NCI-H1694 (cell line): ENCODE measurements at places on chromosomes 3 and 15.

DNA sequence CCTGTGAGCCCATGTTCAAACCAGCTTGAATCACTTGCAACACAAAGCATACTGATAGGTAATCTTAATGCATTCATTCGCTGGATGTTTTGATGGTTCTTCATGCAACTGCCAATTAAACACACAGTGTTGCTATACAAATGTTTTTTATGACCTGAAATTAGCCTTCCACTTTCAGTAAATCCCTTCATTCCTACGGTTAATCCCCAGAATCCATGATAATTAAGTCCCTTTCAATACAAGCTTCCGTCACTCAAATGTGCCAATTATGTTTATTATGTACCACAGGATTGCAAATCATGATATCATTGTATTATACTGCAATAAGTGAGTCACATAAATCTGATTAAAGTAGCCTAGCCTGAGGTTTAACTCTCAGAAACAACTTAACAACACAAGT is 14.5 kb upstream of the LYZL4 start:
- no peak for DNase-seq

GRCh38 chr15:38069511-38070011 is 135.1 kb downstream of the TMCO5A start:
- DNase-seq, result peak; percentile 30

DNA sequence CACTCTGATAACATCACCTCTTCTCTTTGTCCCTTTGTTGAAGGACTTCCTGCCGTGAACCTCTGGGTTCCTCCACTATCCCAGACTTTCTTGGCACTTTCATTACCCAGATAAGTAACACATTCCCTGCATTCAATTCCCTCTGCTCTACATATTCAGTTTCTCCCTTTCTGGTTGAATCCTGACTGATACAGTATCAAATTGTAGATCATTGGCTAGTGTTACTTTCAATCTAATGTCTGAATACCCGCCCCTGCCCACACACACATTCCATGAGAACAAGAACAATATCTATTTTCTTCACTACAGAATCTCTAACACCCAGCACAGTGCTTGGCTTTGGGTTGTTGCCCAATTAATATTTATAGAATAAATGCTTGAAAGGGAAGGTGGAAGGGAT is 163.5 kb downstream of the ABHD5 start:
- DNase-seq, result no peak

GRCh38 chr15:90101130-90101968 is 919 bp downstream of the IDH2 start:
- no peak for DNase-seq

DNA sequence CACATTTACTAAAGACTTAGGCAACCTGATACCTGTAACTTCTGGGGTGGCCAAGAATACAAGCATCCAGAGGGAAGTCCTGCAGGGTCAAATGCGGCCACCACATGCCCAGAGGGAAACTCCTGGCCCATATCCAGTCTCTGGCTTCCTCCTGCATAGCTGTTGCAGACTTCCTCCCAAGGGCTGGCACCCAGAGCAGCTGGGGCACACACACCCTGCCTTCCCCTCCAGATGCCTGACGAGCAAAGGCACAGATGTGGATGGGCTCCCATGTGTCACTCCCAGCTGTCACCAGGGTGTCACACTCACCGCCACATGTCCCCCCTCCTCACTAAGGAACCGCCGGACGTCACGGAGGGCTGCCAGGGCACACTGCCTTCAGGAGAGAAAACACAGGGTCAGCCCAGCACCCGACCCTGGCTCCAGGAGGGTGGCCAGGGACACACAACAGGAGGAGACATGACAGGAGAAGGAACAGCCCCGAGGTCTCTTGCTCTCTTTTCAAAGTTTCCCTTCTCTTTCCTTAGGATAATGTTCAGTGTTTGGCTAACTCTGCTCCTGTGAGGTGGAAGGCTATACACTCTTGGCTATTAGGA is 13.2 kb downstream of the PFKFB4 start:
- DNase-seq, result peak; percentile 8

DNA sequence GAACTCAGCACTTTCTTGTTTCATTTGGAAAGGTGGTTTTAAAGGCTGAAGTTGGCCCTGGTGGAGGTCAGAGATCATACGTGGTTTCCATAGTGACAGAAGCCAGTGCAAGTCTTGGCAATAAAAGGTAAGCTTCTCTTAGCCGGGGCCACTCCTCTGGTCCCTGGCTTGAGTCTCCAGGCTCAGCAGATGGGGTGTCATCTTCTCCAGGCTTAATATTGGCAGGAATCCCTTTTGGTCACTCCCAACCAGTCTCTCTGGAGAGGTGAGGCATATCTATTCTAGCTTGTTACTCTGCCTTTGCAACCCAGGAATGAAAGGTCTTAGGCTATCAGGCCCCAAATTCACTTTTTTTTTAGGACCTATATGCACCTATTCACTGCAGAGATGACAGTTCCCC is 4.8 kb downstream of the CYP19A1 start:
- no peak for DNase-seq

DNA sequence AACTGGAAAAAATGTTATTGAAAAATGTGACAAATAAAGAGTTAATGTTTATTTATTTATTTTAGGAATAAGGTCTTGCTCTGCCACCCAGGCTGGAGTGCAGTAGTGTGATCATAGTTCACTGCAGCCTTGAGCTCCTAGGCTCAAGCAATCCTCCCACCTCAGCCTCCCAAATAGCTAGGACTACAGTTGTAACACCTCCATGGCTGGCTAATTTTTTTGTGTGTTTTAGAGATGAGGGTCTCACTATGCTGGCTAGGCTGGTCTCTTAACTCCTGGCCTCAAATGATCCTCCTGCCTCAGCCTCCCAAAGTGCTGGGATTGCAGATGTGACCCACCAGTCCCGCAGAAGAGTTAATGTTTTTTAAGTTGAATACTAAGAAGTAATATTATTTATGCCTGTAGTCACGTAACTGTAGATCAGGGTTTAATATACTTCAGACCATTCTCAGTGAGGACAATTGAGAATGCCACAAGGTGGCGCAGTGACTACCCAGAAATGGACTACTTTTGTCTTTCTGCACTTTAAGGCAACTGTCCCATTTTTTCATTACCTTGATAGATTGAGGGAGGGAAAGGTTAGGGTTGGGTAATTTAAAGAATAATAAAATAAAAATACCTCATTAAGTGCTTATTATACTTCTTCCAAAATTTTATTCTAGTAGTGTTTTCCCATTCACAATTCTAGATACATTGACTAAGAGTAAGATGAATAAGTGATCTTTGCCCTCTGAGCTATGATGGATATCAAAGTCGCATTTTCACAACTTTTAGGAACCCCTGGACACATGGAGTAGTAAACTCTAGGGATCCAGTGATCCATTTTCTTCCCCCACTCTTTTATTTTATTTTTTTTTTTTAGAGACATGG is 6.0 kb downstream of the MUC13 start:
- DNase-seq, result peak; percentile 84

- no peak for DNase-seq
Observed at GRCh38 chr15:51904931-51905330, 66.6 kb downstream of the LEO1 start.

GRCh38 chr15:41992151-41992802 is 19.9 kb upstream of the EHD4 start:
- DNase-seq, result no peak

GRCh38 chr3:170999737-171000242 is 26.7 kb downstream of the SLC2A2 start:
- DNase-seq, result no peak

- peak; percentile 69 for DNase-seq
Observed at GRCh38 chr15:91075739-91076138, 24.3 kb upstream of the SV2B start.

- no peak for DNase-seq
Observed at GRCh38 chr15:81054236-81054635, 53.5 kb downstream of the TLNRD1 start.

DNA sequence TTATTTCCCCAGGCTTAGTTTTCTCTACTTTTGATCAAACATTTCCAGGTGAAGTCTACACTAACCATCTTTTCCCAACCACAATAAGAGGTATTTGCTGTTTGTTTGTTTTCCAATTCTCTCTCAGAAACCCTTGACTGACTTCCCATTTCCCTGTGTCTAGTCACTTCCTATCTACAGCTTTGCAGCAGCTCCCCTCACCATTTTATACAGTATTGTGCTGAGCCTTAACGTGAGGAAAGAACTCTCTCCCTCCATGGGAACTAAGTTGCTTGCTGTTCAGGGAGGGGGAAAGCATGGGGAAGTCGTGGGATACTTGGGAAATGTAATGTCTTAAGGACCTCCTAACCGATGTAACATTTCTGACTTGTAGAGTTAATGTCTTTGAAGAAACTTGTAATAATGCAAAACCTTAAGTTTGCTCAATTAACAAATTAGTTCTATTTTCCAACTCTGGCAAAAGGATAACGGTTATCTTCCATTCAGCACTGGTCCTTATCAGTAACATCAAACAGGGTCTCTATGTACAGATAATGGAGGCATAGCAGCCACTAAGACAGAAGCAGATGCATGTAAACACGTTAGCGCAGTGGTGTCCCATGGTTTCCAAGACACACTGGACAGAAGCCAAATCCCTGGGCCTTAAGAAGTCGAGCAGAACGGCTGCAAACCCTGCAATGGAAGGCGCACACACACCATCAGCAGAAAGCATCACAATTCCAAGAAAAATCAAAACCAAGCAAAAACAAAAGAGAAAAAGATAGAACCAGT is 39.7 kb downstream of the NPTN start:
- DNase-seq, result no peak

DNA sequence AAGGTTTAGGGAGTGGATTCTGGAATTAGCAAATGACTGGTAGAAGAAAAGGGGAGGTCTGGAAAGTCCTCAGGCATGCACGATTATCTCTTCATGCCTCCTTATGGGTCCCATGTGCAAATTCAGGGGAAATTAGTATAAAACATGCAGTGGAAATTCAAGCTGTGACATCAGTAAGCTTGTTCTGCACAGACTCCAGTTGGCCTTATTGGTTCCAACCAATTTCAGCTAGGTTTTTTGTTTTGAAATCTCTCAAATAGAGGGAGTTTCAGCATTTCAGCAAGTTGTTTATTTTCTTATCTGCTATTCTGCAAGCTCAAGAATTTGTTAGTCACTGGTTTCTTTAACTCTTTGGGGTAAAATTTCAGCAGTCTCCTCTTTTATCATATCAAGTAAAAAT is 774 bp upstream of the TMCO5A start:
- DNase-seq, result no peak

- DNase-seq, result no peak
Observed at GRCh38 chr3:39149059-39149455, 4.3 kb downstream of the CSRNP1 start.

GRCh38 chr15:60850903-60851302 is 372.0 kb upstream of the ICE2 start:
- DNase-seq, result no peak

DNA sequence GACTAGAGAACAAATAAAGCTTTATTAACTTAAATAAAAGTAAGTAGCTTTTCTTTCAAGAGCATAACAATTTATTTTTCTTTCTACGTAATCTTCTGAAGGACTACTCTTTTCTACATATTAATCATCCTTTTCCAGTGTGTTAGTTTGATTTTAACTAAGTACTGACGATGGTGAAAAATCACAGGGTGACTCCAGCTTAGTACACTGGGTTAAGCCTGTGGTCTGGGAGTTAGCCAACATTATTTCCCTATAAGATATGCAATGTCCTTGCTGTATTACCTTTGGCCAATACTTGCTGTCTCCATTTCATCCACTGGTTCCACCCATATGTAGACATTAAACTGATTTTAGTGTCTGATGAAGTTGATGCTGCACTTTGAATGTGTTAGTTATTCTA is 508.6 kb upstream of the SUCLG2 start:
- no peak for DNase-seq

DNA sequence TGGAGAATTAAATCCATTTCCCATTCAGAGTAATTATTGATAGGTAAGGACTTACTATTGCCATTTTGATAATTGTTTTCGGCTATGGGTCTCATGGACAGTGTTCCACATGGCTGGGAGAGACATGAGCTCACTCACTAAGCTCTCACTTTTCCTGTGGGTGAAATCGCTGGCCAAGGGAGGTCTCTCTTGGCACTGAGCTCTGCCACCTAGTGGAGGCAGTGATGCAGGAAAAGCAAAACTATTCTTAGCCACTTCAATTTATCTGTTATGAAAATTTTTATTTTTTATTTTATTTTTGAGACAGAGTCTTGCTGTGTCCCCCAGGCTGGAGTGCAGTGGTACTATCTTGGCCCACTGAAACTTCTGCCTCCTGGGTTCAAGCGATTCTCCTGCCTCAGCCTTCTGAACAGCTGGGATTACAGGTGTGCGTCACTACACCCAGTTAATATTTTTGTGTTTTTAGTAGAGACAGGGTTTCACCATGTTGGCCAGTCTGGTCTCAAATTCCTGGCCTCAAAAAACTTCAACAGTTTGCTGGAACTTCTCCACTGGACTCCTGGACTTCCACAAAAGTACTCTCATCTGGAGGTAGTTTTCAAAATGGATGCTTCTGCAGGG is 4.7 kb upstream of the RNF13 start:
- DNase-seq, result peak; percentile 65

DNA sequence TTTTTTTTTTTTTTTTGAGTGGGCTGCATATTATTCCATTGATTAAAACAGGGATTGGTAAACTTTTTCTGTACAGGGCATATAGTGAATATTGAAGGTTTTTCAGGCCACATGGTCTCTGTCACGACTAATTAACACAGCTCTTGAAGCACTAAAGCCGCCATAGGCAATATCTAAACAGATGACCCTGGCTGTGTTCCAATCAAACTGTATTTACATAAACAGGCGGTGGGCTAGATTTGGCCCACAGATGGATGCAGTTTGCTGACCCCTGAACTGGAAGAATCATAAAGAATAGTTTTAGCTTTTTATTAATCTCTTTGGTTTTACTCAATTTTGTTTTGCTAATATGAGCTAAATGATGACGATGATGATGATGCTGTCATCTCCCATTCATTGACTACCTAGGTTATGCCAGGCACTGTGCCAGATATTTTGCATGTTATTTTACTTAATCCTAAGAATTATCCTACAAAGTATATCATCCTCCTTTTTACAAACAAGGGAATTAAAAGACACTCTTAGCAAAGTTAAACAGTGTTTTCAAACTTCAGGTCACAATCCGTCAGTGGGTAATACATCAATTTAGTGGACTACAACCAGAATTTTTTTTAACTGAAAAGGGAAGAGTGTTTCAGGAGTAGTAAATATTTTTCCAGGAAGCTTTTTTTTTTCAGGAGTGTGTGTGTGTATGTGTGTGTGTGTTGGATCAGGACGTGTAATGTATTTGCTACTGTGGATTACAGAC is 54.3 kb downstream of the LMCD1 start:
- no peak for DNase-seq

- no peak for DNase-seq
Observed at GRCh38 chr3:81782585-81782984, 21.1 kb upstream of the GBE1 start.

- no peak for DNase-seq
Observed at GRCh38 chr15:74752531-74752930, 3.9 kb downstream of the CYP1A2 start.

- no peak for DNase-seq
Observed at GRCh38 chr3:189013224-189013888, 158.4 kb upstream of the TPRG1 start.

- no peak for DNase-seq
Observed at GRCh38 chr3:95048564-95048963, 985.7 kb downstream of the NSUN3 start.
